ENCODE measurements at places on chromosomes 12 and 14. TPM values are rescaled to one million over a fixed set of nuclear protein-coding genes. Genes with fewer than 3 reads are reported as not detected.

DNA sequence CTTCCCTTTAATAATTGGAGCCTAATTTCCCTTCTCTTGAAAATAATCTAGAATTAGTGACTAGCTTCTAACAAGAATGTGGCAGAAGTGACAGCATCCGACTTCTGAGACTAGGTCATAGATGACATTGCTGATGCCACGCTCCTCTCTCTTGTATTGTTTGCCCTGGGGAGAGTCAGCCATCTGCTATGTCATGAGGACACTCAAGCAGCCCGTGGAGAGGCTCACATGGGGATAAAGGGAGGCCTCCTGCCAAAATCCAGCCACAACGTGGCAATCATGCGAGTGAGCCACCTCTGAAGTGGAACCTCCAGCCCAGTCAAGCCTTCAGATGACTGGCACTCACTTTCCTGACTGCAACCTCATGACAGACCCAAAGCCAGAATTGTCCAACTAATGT, 54.2 kb upstream of the LRRK2 start:
- H3K4me3 ChIP-seq, result no peak overlapping the region
- peaks cover 2% of the 10 kb centered on the region for H3K4me1 ChIP-seq
- peak overlapping the region; percentile 60 for H3K27ac ChIP-seq
- DNase-seq, result peak; percentile 23

DNA sequence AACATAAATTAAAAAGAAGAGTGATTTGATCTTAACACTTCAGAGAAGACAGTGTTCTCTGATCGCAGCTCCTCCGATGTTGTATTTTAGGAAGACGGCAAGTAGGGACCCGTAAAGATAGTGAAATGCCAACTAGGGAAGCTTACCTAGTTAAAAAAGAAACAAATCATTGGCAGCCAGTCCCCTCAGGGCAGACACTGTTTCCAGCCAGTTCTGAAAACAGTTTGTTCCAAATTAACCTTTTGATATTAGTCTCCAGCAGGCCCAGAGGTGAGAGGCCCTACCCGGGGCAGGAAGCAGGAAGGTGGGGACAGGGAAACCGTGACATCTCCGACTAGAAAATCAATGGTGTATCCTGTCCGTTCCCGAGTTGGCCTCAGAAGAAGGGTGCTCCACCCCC, 56.0 kb downstream of the KSR2 start:
- peaks cover 11% of the 10 kb centered on the region for H3K36me3 ChIP-seq
- no peak overlapping the region for H3K4me3 ChIP-seq
- DNase-seq, result no peak
- no peaks in the 10 kb centered on the region for H3K4me1 ChIP-seq

Gene TEX52
- total RNA-seq, result not detected

DNA sequence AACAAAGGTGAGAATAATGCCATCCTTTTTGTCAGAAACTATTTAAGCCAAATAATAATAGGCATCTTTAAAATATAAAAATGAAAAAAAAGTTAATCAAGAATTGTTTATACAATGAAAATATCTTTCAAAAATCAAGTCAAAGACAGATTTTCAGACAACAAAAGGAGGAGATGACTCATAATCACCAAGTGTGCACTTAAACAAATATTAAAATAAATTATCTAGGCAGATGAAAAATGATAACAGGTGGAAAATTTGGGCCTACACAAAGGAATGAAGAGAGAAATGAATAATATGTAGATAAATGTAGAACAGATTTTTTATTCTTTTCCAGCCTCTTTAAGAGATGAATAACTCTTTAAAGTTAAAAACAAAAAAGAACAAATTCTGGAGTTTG, 250.0 kb upstream of the PLEKHG7 start:
- no peak for DNase-seq
- H3K36me3 ChIP-seq, result no peaks in the 10 kb centered on the region
- no peaks in the 10 kb centered on the region for H3K27me3 ChIP-seq
- H3K4me1 ChIP-seq, result no peaks in the 10 kb centered on the region
- no peak overlapping the region for H3K4me3 ChIP-seq
- no peak overlapping the region for H3K27ac ChIP-seq

Gene SPX
- not detected for total RNA-seq

GRCh38 chr12:1117371-1117770, 126.3 kb downstream of the ERC1 start:
- no peaks in the 10 kb centered on the region for H3K36me3 ChIP-seq
- H3K27ac ChIP-seq, result no peak overlapping the region
- no peaks in the 10 kb centered on the region for H3K27me3 ChIP-seq
- H3K4me1 ChIP-seq, result peaks cover 2% of the 10 kb centered on the region
- DNase-seq, result no peak

Gene RHEBL1
- 2.3 TPM for total RNA-seq

GRCh38 chr14:90675399-90675798, 140.8 kb downstream of the TTC7B start:
- peaks cover 9% of the 10 kb centered on the region for H3K4me1 ChIP-seq
- H3K27me3 ChIP-seq, result peaks cover 2% of the 10 kb centered on the region
- H3K4me3 ChIP-seq, result no peak overlapping the region
- H3K36me3 ChIP-seq, result peaks cover 6% of the 10 kb centered on the region
- no peak for DNase-seq
- no peak overlapping the region for H3K27ac ChIP-seq

Gene SLC17A8
- total RNA-seq, result 0.25 TPM

DNA sequence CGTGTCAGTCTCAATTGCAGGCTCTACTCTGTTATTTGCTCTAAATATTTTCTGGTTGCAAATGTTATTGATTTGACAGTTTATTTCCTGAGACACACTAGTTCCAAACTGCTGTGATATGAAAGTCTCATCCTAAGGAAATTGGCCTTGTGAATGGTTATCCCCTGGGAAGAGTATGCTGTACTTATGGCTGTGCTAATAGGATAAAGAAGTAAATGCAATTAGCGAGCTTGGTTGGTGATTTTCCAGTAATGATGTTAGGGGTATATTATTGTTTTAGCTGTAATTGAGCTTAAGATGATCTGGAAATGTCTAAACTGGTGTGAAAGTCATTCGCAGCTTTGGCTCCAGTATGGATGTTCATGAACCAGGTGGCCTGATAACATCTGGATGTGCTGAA, 197.9 kb downstream of the SUDS3 start:
- no peak overlapping the region for H3K27ac ChIP-seq
- H3K4me3 ChIP-seq, result no peak overlapping the region
- H3K36me3 ChIP-seq, result peaks cover 14% of the 10 kb centered on the region
- no peak for DNase-seq
- no peaks in the 10 kb centered on the region for H3K27me3 ChIP-seq

DNA sequence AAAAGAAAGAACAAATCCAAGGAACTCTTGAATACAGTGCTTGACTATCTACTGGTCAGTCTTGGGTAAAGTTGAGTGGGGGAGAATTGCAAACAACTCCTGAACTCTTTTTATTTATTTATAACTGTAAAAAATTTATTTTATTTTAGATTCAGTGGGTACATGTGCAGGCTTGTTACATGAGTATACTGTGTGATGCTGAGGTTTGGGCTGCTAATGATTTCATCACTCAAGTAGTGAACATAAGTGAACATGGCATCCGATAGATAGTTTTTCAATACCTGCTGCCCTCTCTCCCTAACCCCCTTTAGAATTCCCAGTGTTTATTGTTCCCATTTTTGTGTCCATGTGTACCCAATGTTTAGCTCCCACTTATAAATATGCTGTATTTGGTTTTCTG, 3.2 kb upstream of the GSG1 start:
- peaks cover 4% of the 10 kb centered on the region for H3K4me1 ChIP-seq
- no peak for DNase-seq
- peaks cover 5% of the 10 kb centered on the region for H3K36me3 ChIP-seq
- H3K27me3 ChIP-seq, result no peaks in the 10 kb centered on the region
- H3K4me3 ChIP-seq, result no peak overlapping the region

DNA sequence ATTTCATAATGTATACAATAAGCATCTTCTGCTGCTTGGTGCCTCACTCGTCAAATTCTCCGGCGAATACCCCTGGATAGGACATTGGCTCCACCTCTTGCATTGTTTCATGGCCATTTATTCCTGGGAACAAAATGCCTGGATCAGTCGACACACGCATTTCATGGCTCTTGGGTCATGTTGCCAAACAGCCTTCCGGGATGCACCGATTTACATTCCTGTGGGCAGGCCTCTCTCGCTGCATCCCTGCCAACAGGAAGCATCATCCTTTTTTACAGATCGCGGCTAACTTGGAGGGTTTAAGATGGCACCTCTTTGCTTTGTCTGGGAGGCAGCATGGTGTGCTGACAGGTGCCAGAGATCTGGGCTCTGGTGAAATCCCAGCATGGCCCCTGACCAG, 32.7 kb upstream of the RIMBP2 start:
- no peaks in the 10 kb centered on the region for H3K36me3 ChIP-seq
- H3K27me3 ChIP-seq, result peaks cover 5% of the 10 kb centered on the region

Gene GYS2
- not detected for total RNA-seq

Gene LRRK2
- not detected for total RNA-seq

Gene PPP4R4
- 1.6 TPM for total RNA-seq

DNA sequence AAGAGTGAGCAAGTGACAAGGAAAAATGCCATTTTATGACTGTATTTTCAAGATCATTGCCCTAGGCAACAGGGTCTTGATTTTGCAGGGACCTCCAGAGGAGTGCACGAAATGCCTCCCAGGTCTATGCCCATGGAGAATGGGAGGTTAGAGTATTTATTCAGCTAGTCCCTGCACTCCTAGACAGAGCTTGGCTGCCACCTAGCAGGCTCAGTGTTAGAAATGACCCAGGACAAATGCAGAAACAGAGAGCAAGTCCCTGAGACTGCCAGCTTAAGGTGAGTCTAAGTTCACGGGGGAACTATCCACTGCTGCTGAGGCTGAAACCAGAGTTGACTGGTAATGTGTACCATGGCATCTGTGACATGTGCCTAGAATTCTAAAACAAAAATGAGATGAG, 506.4 kb downstream of the MED13L start:
- H3K4me3 ChIP-seq, result no peak overlapping the region
- H3K27ac ChIP-seq, result no peak overlapping the region
- no peak for DNase-seq
- H3K27me3 ChIP-seq, result peaks cover 1% of the 10 kb centered on the region

DNA sequence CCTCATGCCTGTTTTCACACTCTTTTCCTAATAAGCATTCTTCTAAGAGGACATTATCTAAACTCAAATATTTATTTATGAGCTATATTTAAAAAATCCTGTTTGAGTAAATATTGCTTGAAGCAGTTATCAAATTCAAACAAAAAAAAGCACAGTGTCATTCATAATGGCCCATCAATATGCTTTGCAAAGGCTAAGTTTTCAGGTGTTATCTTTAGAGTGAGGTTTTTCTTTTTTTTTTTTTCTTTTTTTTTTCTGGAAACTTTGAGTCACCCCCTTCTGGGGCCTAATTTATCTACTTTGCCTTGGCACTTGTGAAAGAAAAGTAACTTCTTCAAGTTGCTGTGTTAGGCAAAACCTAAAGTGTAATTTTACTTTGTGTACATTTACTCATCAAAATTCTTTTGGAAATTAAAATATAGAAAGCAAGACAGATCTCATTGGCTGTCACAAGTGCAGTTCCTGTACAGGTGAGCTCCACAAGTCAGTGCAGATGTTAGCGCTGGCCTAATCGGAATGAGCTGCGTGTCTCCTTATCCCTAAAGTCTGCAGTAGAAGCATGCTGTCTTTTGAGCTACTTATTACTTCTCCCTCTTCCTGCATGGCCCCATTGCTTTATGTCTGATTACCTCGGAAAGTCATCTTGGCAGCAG, 53.3 kb downstream of the GLT1D1 start:
- no peak overlapping the region for H3K4me3 ChIP-seq
- no peak overlapping the region for H3K27ac ChIP-seq
- H3K4me1 ChIP-seq, result peaks cover 6% of the 10 kb centered on the region

Gene PLD4
- not detected for total RNA-seq
